Esophagus squamous epithelium (tissue), 5 donors: ENCODE measurements at places on chromosomes 1 and 21.

DNA sequence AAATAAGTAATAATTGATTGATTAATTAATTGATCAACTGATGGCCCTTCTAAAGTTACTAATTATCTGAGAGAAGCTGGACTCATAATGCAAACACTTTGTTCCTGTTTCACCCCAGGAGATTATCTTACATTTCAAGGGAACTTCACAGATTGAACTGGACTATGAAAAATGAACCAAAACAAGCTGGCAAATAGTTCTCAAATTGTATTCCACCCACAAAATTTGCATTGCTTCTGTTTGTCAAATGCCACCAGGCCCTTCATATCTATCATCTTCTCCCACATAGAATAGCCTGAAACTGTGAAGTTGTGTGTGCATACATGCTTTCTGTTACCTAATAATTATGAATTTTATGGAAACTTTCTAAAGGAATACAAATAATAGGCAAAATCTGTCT, 104.0 kb downstream of the ZNF281 start:
- H3K4me1 ChIP-seq, result no peaks in the 10 kb centered on the region
- no peak for DNase-seq
- H3K4me3 ChIP-seq, result no peak overlapping the region
- H3K27me3 ChIP-seq, result peaks cover 22% of the 10 kb centered on the region
- H3K27ac ChIP-seq, result no peak overlapping the region

- no peaks in the 10 kb centered on the region for H3K36me3 ChIP-seq
- no peaks in the 10 kb centered on the region for H3K4me1 ChIP-seq
- H3K4me3 ChIP-seq, result no peak overlapping the region
- H3K27ac ChIP-seq, result no peak overlapping the region
Measured at GRCh38 chr1:237255071-237255470, 213.1 kb downstream of the RYR2 start.

- no peaks in the 10 kb centered on the region for H3K36me3 ChIP-seq
- H3K4me1 ChIP-seq, result no peaks in the 10 kb centered on the region
- no peak for DNase-seq
- H3K27ac ChIP-seq, result no peak overlapping the region
- no peaks in the 10 kb centered on the region for H3K27me3 ChIP-seq
- no peak overlapping the region for H3K4me3 ChIP-seq
Measured at GRCh38 chr1:245184779-245185178, 30.0 kb downstream of the KIF26B start.

DNA sequence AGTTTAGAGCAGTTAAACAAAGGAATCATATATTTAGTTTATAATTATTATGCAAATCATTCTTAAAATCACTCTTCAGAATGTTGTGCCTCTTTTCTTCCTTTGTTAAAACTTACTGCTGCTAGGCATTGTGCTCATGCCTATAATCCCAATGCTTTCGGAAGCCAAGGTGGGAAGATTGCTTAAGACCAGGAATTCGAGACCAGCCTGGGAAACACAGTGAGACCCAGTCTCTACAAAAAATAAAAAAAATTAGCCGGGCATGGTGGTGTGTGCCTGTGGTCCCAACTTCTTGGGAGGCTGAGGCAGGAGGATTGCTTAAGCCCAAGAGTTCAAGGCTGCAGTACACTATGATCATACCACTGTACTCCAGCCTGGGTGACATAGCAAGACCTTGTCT, 33.6 kb downstream of the ZSWIM5 start:
- no peaks in the 10 kb centered on the region for H3K27me3 ChIP-seq
- H3K27ac ChIP-seq, result no peak overlapping the region
- no peaks in the 10 kb centered on the region for H3K4me1 ChIP-seq
- no peak overlapping the region for H3K4me3 ChIP-seq
- H3K36me3 ChIP-seq, result no peaks in the 10 kb centered on the region

DNA sequence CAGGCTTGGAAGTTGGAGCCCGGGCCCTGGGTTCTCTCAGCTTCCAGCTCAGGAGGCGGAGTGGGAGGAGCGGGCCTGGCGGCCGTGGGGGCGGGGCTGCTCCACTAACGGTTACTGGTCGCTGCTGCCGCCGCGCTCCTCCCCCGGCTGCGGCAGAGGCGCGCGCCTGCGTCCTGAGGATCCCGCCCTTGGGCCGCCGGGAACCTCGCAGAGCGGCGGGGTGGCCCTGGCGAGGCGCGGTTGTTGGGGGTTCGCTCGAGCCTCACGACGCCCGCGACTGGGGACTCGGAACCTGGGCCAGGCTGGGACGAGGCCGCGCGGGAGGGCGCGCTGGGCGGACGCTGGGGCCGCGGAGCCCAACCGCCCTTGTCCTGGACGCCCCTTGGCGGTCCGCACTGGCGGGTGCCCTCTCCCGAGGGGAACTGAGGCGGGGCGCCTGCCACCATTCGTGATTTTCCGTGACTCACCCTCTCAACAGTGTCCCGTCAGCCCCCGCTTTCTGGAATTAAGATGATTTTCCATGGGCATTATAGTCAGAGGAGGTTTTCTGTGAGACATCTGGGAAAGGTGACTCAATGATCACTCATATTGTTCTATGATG, 34.1 kb downstream of the OR2G3 start:
- H3K4me1 ChIP-seq, result no peaks in the 10 kb centered on the region
- DNase-seq, result no peak
- H3K4me3 ChIP-seq, result no peak overlapping the region

- no peak for DNase-seq
- H3K4me1 ChIP-seq, result no peaks in the 10 kb centered on the region
- H3K36me3 ChIP-seq, result no peaks in the 10 kb centered on the region
- H3K27me3 ChIP-seq, result no peaks in the 10 kb centered on the region
- H3K4me3 ChIP-seq, result no peak overlapping the region
- H3K27ac ChIP-seq, result no peak overlapping the region
Measured at GRCh38 chr21:42644223-42645208, 8.9 kb upstream of the PDE9A start.

DNA sequence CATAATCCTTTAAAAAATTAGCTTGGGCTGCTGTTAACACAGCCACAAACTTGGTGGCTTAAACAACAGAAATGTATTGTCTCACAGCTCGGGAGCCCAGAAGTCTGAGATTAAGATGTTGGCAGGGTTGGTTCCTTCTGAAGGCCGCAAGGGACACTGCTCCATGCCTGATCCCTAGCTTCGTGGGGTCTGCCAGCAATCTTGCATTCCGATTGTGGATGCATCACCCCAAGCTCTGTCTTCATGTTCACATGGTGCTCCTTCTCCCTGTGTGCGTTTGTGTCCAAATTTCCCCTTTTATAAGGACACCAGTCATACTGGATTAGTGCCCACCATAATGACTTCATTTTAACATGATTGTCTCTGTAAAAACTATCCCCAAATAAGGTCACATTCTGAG, 5.0 kb upstream of the HHIPL2 start:
- no peak overlapping the region for H3K4me3 ChIP-seq
- no peaks in the 10 kb centered on the region for H3K36me3 ChIP-seq
- DNase-seq, result no peak
- H3K4me1 ChIP-seq, result no peaks in the 10 kb centered on the region

- H3K4me3 ChIP-seq, result no peak overlapping the region
- H3K27me3 ChIP-seq, result no peaks in the 10 kb centered on the region
- peaks cover 2% of the 10 kb centered on the region for H3K4me1 ChIP-seq
- peak overlapping the region; percentile 78 for H3K27ac ChIP-seq
- no peak for DNase-seq
- H3K36me3 ChIP-seq, result no peaks in the 10 kb centered on the region
Measured at GRCh38 chr1:8598060-8598724, 219.2 kb downstream of the RERE start.

DNA sequence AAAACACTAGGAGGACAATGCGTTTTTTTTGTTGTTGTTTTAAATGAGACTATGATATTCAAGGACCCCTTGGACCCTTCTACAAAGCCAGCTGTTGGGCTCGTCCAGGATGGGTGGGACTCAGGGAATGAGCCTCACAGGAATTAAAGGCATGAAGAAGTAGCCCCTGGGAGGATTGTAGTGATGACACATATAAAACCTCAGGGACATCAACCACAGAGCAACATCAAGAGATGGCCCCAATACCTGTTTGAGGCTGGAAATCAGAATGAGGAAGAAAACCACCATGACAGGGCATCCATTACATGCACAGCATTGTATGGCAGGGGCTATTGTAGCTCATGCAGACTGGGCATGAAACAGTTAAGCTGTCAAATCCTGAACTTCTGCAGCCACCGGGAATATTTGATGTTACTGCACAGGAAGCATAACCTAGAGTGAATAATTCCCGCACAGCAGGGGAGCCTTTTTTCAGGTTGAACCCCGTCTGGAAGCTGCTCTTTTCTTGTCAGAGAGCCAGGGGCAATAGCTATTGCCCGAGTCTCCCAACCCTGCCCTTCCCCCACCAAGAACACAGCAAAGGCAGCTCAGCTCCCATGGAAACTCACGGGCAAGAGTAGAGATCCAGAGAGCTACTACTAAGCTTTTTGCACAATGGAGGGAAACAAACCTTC, 140.2 kb upstream of the FGGY start:
- H3K4me1 ChIP-seq, result peaks cover 17% of the 10 kb centered on the region
- H3K27ac ChIP-seq, result no peak overlapping the region
- no peak overlapping the region for H3K4me3 ChIP-seq
- no peak for DNase-seq
- H3K36me3 ChIP-seq, result no peaks in the 10 kb centered on the region

GRCh38 chr1:201214461-201214860, 23.8 kb downstream of the IGFN1 start:
- DNase-seq, result no peak
- no peaks in the 10 kb centered on the region for H3K27me3 ChIP-seq
- H3K27ac ChIP-seq, result no peak overlapping the region

GRCh38 chr1:174689524-174689923, 241.8 kb downstream of the GPR52 start:
- no peak overlapping the region for H3K27ac ChIP-seq
- no peaks in the 10 kb centered on the region for H3K4me1 ChIP-seq
- H3K27me3 ChIP-seq, result no peaks in the 10 kb centered on the region
- no peak for DNase-seq
- H3K36me3 ChIP-seq, result no peaks in the 10 kb centered on the region

- no peak overlapping the region for H3K4me3 ChIP-seq
- no peaks in the 10 kb centered on the region for H3K36me3 ChIP-seq
- no peak overlapping the region for H3K27ac ChIP-seq
- DNase-seq, result no peak
- H3K4me1 ChIP-seq, result peaks cover 9% of the 10 kb centered on the region
Measured at GRCh38 chr1:114336360-114336759, 174.6 kb downstream of the TRIM33 start.

- DNase-seq, result no peak
- no peaks in the 10 kb centered on the region for H3K27me3 ChIP-seq
- H3K4me1 ChIP-seq, result no peaks in the 10 kb centered on the region
- no peak overlapping the region for H3K27ac ChIP-seq
- H3K4me3 ChIP-seq, result no peak overlapping the region
- H3K36me3 ChIP-seq, result no peaks in the 10 kb centered on the region
Measured at GRCh38 chr1:223462866-223463404, 69.7 kb downstream of the CCDC185 start.

DNA sequence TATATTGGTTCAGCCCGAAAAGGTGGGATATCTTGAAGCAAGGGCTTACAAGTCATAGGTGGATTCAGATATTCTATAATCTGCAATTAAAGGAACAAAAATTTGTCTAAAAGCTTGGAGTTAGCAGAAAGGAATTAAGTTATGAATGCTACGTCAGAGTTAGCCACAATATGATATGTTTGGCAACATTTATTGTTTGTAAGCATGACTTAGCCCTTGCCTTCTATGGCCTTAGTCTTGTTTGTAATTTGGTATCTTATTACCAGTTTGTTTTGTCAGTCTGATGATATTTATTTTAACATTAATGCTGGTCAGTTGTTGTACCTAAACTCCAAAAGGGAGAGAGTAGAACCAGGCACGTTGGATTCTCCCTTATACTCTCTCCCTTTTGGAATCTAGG, 43.1 kb upstream of the SUCO start:
- no peak overlapping the region for H3K27ac ChIP-seq
- no peak overlapping the region for H3K4me3 ChIP-seq
- peaks cover 5% of the 10 kb centered on the region for H3K4me1 ChIP-seq
- no peaks in the 10 kb centered on the region for H3K27me3 ChIP-seq
- DNase-seq, result no peak
- no peaks in the 10 kb centered on the region for H3K36me3 ChIP-seq

- no peak for DNase-seq
- H3K27ac ChIP-seq, result no peak overlapping the region
- H3K27me3 ChIP-seq, result no peaks in the 10 kb centered on the region
- H3K36me3 ChIP-seq, result no peaks in the 10 kb centered on the region
Measured at GRCh38 chr1:57124768-57125446, 159.1 kb upstream of the C8B start.

DNA sequence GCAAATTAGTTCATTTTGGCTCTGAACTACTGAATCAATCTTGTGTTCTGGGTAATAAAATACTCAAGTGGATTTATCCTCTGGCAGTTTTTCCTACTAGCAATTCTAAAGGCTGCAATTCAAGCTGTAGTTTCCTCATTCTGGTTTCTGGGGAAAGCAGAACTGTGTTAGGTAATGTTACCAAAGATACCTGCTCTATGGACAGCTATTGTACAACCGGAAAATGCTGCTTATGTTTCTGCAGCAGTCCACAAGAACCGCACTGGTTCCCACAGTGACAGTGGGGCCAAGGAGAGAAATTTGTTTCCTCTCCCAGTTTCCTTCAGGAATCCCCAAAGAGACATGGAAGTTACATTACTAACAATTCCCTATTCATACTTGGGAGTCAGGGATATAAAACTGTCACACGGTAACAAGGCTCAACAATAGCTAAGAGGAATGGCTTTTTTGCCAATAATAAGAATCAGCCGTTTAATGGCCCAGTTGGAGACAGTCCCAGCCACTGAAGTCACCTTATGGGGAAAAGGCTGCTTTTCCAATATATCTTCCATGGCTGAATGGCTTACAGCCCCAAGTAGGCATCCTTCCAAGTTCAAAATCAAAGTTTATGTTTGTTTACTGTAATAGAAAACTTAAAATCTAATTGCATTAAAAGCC, 52.6 kb downstream of the PCNX2 start:
- H3K4me3 ChIP-seq, result no peak overlapping the region
- no peaks in the 10 kb centered on the region for H3K4me1 ChIP-seq
- H3K36me3 ChIP-seq, result no peaks in the 10 kb centered on the region
- H3K27me3 ChIP-seq, result no peaks in the 10 kb centered on the region

GRCh38 chr1:91894036-91894761, 8.2 kb upstream of the TGFBR3 start:
- H3K4me1 ChIP-seq, result peaks cover 4% of the 10 kb centered on the region
- no peaks in the 10 kb centered on the region for H3K27me3 ChIP-seq
- H3K4me3 ChIP-seq, result no peak overlapping the region
